ENCODE measurements at places on chromosomes 7 and 10.

GRCh38 chr10:18294633-18295032 is 154.4 kb downstream of the CACNB2 start:
- no peak for DNase-seq

DNA sequence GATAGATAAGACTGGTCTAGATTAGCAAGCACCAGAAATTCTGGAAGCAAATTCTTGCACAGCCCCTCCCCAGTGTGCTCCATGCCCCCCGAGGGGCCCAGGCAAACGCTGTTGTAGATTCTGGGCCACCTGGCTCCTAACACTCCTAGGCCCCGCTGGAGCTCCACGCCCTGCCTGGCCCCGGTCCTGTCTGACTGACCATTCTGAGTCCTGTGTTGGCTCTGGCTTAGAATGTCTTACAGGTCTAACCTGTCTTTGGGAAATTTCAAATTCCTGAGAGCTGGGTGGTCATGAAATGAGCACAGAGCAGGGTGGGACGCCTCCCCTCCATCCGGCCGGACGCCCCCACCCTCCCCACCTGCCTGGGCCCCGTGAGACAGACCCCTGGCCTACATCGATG is 12.6 kb upstream of the OPALIN start:
- DNase-seq, result no peak

- DNase-seq, result no peak
Measured at GRCh38 chr7:76155938-76156337, 45.8 kb upstream of the SRRM3 start.

- no peak for DNase-seq
Measured at GRCh38 chr7:117728890-117729624, 144.2 kb downstream of the CTTNBP2 start.

- DNase-seq, result no peak
Measured at GRCh38 chr7:101877882-101878591, 60.6 kb downstream of the CUX1 start.
